ENCODE measurements at places on chromosomes 13 and 19.

DNA sequence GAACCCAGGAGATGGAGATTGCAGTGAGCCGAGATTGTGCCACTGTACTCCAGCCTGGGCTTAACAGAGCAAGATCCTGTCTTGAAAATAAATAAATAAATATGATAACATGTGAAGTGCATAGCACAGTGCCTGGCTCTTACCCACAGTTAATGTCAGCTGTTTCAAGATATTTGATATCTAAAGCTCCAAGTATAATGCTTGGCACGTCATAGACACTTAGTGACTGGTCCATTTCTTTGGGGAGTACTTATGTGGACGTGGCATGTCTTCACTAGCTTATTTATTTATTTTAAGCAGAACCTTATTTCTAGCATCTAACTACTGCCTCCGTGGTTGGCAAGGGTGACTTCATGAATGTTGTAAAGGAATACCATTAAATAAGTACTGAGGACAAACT lies 18.8 kb downstream of the GARRE1 start:
- DNase-seq, result no peak

DNA sequence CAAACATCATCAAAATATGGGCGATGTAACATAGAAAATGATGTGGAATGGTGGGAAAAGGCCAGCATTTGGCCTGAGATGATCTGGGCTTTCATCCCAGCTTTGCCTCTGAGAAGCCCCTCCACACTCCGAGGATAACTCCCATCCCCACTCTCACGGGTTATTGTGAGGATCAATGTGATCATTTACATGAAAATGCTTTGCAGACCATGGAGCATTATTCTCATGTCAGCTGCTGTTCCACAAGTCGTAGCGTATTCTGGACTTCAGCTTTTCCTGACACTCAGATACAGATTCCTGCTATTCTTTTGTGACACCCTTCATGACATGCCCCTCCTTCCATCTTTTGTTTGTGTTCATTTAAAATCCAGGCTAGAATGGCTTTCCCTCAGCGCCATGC lies 86.5 kb downstream of the NUFIP1 start:
- no peak for DNase-seq

DNA sequence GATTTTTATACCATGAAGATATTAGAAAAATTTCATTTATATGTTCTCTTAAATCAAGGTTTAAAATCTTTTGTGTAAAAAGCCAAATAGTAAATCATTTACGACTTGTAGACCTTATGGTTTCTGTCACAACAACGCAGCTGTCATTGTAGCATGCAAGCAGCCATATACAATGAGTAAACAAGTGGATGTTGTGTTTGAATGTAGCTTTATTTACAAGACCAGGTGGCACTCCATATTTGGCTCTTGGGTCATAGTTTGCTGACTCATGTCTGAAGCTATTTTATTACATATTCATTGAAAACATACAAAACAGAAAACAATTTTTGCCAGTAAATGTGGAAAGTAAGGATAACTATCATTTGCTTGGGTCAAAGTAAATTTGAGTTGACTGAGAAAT lies 930.8 kb downstream of the SLITRK5 start:
- no peak for DNase-seq

GRCh38 chr19:11697284-11697855 lies 41.4 kb downstream of the ZNF823 start:
- no peak for DNase-seq

DNA sequence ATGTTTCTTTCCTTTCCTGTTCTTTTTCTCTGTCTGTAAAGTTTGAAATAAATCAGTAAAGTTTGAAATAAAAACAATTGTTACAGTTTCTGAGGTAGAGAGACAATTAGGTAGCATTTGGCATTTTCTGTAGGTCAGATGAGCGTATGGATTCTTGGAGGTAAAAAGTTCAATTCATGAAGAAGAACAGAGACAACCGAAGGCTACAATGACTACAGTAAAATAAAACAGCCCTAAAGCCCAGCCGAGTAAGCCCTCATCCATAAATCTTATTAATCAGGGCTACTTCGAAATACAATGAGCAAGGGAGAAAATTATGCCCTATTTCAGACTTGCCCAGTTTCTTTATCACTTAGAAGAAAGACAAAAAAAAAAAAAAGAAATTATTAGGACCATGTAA lies 941.9 kb upstream of the SLC10A2 start:
- no peak for DNase-seq

DNA sequence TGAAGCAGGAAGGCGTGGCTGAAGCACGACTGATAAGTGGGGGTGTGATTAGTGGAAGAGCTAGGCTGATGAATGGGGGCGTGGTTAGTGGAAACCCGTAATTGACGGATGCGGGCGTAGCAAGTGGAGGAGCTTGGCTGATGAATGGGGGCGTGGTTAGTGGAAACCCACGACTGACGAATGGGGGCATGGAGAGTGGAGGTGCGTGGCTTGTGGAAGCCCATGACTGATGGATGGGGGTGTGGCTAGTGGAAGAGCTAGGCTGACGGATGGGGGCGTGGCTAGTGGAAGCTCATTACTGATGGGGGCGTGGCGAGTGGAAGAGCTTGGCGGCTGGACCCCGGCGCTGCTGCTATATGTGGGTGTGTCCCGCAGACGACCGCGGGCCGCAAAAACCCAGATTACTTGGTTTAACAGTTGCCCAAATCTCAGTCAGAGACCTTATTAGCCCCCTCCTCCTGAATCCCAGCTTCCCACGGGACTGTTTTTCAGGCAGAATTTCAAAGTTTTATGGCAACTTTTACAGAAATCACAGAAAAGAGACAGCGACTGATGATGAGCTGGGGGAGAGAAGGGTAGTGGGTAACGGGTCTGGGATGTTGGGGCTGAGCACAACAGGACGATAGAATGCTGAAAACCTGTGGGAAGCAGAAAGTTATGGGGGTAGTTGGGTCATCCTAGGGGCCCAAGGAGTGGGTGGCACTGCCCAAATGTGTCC lies 9.0 kb upstream of the MEIS3 start:
- peak; percentile 91 for DNase-seq

- no peak for DNase-seq
These were observed 53.9 kb downstream of the COG3 start for GRCh38 chr13:45518525-45519245.

DNA sequence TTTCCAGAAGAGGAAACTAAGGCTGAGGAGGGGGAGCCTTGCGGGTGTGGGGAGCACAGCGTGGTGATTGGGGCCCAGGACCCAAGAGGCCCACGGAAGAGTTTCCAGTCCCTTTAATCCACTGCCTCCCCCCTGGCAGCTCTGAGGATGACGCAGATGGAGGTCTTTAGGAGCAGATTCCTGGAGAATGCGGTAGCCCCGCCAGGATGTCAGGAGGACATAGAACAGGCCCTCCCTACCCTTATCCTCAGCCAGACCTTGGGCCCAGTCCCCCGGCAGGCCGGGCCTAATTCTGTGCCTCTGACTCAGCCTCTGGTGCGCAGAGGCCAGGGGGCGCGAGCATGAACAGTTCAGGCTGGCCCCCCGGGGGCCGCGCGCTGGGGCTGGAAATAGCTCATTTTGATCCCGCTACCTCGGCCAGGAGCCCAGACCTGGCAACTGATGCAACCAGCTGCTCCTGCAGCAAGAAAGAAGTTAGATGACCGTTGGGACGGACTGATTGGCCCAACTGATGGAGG lies 461 bp upstream of the HSPB6 start:
- DNase-seq, result peak; percentile 63

DNA sequence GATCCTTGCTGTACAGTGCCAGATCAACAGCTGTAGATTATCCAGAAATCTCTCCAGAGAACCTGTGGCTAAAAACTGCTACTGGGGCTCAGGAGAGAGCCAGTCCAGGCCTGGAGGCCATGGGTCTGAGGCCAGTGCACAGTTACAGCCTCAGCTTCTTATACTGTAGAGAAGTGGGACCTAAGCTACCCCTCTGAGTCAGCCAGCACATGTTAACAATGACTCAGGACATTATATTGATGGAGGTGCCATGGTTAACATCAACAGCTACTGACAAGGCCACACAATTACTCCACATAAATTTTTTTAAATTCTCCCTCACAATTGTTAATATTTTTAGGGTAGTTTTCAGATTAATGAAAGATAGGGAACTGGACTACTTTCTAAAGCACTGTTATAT lies 138.5 kb downstream of the RBM26 start:
- no peak for DNase-seq

DNA sequence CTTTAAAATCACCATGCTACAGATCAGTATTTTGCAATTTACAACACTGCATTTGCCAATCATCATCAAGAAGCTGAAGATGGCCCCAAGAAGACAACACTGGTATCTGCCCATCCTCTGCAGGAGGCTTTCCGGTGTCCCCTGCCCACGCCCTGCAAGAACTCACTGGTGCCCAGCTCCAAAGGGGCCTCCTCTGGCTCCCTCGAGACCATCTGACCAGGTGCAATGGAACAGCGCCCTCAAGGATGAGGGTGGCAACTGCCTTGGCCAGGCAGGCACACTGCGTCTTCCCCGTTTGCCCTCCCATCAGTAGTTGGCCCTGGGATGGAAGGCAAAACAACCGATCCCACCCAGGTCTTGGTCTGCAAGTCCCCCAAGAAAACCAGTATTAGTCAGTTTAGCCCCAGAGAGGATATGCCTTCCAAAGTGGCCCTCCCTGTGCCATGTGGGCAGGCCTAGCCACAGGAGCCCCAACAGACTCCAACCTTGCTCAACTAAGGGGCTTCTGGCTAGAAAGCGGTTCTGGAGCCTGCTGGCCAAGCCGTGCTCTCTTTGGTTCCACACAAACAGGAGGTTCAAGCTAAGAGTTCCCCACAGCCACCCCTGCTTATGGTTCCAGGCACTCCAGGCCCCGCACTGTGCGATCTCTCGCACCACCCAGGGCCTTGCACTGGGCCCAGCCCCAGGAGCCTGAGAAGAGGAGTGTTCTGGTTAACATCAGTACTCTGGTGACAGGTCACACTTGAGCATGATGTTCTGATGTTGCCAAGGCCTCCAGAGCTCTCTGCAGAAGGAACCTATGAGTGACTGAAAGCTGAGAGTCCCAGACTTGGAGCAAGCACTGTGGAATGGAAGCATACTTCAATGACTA lies 4.7 kb downstream of the PCID2 start:
- DNase-seq, result no peak

DNA sequence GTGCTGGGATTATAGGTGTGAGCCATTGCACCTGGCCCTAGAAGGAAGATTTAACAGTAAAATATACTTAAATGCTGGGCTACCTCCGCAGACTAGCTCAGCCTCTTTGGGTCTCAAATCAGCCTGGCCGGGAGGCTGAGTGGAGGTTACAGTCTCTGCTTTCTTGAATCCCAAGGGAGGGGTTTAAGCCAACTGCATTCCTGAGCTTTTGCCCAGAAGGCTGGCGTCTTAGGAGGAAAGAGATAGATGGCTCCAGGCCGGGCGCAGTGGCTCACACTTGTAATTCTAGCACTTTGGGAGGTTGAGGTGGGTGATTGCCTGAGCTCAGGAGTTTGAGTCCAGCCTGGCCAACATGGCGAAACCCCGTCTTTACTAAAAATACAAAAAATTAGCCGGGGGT lies 623 bp upstream of the C5AR1 start:
- DNase-seq, result no peak

GRCh38 chr19:14770136-14770535 lies 8.2 kb downstream of the ADGRE2 start:
- DNase-seq, result no peak

DNA sequence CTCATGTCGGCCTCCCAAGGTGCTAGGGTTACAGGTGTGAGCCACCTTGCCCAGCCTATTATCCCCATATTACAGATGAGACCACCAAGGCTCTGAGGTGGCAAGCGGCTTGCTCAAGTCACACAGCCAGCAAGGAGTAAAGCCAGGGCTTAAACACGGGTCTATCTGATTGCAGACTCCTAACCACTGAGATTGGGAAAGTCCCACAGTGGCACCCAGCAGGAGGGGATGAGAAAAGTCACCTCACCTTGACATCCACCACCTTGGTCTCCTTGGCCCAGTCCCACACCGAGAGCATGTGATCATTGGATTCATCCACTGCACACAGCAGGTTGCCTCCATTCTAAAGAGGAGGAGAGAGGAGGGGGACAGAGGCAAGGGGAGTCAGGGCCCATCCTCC lies 9.5 kb downstream of the EML2 start:
- no peak for DNase-seq

- no peak for DNase-seq
These were observed 249.6 kb downstream of the TSHZ3 start for GRCh38 chr19:31099515-31100205.

DNA sequence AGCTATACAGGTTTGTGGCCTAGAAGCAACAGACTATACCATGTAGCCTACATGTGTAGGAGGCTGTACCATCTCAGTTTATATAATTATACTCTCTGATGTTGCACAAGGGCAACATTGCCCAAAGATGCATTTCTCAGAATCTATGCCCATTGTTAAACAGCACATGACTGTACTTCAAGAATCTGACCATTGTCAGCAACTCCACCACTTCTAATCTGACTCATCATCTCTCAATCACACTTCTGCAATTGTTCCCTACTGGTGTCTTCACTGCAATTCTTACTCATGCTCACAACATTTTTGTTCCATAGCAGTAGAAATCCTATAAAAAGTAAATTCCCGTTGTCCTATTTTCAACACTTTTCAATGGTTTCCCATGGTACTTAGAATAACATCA lies 63.9 kb upstream of the ATXN8OS start:
- DNase-seq, result no peak

DNA sequence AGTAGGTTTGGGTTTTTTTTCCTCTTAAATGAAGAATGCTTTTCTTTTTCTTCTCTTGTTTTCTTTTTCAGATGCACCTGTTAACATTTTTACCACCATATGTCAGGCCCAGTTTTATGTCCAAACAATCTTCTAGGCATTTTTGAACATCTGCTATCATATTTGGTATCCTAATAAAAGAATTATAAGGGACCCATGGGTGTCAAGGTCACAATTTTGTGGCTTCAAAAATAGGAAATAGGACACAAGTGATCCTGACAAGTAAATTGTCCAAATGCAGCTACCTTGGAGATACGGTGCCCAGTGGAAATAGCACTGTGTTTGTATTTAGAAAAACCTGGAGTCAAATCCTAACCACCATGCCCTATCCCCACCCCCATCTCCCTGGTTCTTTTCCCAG lies 270.3 kb downstream of the MZT1 start:
- DNase-seq, result no peak

GRCh38 chr19:14339741-14340140 lies 41.5 kb upstream of the ADGRE5 start:
- DNase-seq, result no peak

DNA sequence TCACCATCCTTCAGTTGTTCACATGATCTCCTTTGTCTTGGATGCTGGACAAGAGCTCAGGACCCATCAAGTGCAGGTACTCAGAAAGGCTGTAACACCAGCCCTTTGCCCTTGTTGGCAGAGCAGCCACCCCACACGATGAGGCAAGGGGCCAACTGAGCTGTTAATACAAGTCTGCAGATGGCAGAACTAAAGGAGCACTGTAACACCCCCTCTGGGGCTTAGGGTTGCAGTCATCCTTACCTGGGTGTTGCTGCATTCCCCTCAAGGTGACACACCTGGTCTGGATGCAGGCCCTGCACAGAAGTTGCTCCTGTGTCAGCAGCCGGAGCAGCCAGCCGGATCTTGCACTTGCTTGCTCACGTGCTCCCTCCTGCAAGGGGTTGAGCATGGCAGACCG lies 52.0 kb downstream of the STARD13 start:
- no peak for DNase-seq
